Stimulated activated CD8-positive, alpha-beta memory T cell treated with anti-CD3 and anti-CD28 coated beads, Interleukin-4, amount 100 ng/mL, for 4 hours (primary cell): ENCODE measurements at places on chromosomes 7 and 10.

- no peak for DNase-seq
These were observed at the start of gene CLRN3 for GRCh38 chr10:127892743-127893142. CLRN3 (minus strand) TSS chr10:127892941; CDS start chr10:127892784, 157 bp downstream.

DNA sequence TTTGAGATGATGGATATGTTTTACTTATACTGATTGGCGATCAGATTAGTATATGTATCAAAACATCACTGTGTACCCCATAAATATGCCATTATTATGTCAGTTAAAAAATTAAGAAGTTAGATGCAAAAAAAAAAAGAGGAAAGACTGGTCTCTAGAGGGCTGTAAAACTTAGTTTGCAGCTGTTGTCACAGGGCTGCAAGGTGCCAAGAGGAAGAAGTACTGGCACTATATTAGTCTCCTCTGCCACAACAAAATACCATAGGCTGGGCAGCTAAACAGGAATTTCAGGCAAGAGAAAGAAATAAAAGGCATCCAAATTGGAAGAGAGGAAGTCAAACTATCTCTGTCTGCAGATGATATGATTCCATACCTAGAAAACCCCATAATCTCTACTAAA is 177.8 kb upstream of the PLPP4 start:
- DNase-seq = no peak

GRCh38 chr10:103663802-103664201 is 170.3 kb downstream of the NEURL1 start:
- no peak for DNase-seq

GRCh38 chr10:80709866-80710265 is 172.2 kb downstream of the SH2D4B start:
- no peak for DNase-seq

DNA sequence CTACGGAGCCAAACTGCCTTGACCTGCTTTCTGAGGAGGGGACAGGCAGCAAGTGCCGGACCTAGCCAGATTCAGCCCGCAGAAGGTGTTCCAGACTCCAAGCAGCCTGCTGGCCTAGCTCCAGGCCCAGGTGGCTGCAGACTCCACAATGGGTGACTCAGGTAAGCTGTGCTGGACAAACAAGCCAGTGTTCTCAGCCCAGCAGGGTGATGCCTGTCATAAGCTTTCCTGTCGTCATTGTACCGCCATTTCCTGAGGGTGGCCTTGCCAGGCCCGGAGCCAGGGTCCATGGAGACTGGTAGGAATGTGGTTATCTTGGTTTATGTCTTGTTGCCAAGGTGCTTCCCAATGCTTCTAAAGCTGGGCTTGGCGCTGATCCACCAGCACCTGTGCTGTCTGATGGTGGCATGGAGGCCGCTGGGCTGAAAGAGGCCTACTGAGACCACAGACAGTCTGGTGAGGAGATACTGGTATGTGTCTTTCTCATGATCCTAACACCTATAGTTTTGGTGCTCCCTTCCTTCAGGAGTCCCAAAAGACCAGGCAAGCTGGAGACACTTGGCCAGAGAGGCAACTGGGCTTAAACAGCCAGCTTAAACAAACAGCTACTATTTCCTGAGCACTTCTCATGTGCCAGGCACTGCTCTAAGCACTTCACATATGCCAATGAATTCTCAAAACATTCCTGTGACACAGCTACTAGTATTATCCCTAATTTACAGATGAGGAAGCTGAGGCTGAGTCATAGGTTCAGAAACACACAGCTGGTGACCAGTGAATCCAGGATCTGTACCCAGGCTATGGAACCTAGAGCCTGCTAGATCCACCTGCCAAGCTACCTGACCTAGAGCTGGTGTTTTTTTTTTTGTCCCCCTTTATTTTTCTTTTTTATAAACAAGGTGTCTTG is 42.0 kb downstream of the ZC3HC1 start:
- no peak for DNase-seq

- no peak for DNase-seq
These were observed 419.5 kb downstream of the PHTF2 start for GRCh38 chr7:78218051-78218450.

GRCh38 chr7:149719912-149720335 is 53.5 kb downstream of the ZNF467 start:
- no peak for DNase-seq

- no peak for DNase-seq
These were observed 127.9 kb upstream of the NRBF2 start for GRCh38 chr10:63005246-63005645.

DNA sequence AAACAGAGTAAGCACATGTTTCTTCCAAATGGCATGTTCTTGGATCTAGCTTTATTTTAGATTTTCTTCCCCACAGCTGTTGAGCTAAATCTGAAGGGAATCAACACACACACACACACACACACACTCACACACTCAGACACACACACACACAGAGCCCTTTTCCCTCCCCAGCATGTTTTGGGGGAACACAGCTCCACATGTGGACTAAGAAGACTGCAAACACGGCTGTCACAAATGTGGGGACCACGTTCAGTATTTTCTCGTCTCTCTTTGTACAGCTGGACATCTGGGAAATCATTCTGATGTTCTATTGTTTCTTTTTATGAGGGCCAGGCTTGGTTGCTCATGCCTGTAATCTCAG is 116.3 kb downstream of the ABLIM1 start:
- DNase-seq = no peak

- DNase-seq = no peak
These were observed 62.9 kb downstream of the KLHDC10 start for GRCh38 chr7:130133029-130133782.

GRCh38 chr10:70886921-70887665 is 1.3 kb downstream of the PCBD1 start:
- no peak for DNase-seq

GRCh38 chr7:47347816-47348385 is 234.0 kb downstream of the TNS3 start:
- DNase-seq = no peak

DNA sequence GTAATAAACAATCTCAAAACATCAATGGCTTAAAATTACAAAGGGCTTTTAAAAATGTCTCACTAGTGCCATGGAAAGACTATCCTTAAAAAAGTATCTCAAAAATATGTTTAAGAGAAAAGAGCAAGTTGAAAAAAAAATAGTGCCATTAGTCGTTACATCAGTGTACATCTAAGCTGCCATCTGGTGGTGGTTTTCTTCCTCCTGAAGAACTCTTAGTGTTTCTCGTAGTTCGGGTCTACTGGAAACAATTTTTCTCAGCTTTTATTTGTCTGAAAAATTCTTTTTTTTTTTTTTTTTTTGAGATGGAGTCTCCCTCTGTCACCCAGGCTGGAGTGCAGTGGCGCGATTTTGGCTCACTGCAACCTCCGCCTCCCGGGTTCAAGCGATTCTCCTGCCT is 5.9 kb upstream of the GARIN1A start:
- no peak for DNase-seq

DNA sequence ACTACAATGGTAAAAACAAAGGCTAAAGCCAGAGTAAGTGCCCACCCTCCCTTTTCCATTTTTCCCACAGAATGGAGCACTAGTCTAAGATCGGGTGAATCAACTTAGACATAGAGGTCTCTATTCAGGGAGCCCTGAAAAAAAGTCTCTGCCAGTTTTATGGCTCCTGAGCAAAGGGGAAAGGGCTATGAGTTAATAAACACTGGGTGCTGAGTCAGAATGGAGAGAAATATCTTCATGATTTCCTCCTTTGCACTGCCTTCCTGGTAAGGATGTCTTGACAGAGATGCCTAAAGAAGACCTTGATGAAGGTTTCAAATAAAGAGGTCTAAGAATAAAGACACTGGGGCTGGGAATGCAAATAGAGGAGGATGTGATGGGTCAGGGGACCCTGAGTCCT is 607.4 kb upstream of the MBL2 start:
- no peak for DNase-seq

GRCh38 chr10:79223091-79224048 is 123.9 kb upstream of the PPIF start:
- no peak for DNase-seq

DNA sequence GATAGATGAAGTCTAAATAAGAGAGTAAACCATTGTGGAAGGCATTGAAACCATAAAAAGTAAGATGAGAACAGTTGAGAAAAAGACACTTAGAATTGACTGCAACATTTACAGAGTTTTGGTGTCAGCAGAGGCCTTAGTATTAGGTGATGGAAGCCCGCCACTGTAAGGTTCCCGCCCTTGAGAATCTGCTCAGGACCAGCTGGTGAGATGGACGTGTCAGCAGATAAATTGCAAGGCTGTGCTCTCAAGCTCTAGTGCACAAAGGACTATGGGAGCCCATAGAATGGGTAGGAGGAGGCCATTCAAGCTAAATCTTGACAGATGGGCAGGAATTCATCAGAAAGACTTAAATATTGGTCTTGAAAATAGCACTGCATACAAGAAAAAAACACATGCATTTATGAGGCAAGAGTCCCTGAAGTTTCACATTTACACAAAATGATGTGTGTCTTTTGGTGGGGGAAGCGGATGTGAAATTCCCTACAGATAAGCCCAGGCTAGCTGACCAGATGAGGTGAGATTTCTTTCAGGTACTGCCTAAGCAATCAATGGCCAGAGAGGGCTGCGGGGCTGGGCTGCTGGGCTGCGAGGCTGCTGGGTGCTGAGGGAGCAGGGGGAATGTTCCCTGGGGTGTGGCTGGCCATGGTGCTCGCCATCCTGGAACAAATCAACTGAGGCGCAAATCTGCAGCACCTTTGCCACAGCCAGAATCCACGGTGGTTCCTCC is 42.5 kb downstream of the SYPL1 start:
- DNase-seq = no peak

GRCh38 chr7:105857009-105857952 is 19.1 kb downstream of the ATXN7L1 start:
- no peak for DNase-seq

DNA sequence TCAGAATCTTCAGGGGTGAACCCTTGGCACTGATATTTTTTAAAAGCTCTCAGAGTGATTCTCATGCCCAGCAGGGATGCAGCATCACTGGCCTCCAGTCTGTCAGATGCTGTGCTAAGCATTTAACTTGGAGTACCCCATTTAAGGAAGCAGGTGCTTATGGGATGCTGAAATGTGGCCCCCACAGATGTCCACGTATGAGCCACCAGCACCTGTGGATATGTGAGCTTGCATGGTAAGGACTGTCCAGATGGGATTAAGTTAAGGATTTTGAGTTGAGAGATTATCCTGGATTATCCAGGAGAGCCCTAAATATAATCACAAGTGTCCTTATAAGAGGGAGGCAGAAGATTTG is 17.7 kb downstream of the CHST3 start:
- no peak for DNase-seq
